Activated T-cell treated with anti-CD3 and anti-CD28 coated beads, Interleukin-2, amount 50 U/mL, for 48 hours (primary cell): ENCODE measurements at places on chromosomes 6 and 20.

GRCh38 chr6:147287869-147288271 is 83.7 kb downstream of the STXBP5 start:
- no peak for DNase-seq

GRCh38 chr6:151065027-151065815 is 174.5 kb upstream of the AKAP12 start:
- no peak for DNase-seq

GRCh38 chr6:120272038-120272437 is 922.5 kb upstream of the MAN1A1 start:
- no peak for DNase-seq

- DNase-seq = no peak
These were observed 26.2 kb downstream of the BCAS1 start for GRCh38 chr20:54044156-54044555.

GRCh38 chr6:15849395-15849794 is 186.6 kb upstream of the DTNBP1 start:
- DNase-seq = no peak

- no peak for DNase-seq
These were observed 256.2 kb upstream of the MANEA start for GRCh38 chr6:95321126-95321525.

GRCh38 chr20:41956338-41957074 is 338.3 kb upstream of the CHD6 start:
- no peak for DNase-seq

DNA sequence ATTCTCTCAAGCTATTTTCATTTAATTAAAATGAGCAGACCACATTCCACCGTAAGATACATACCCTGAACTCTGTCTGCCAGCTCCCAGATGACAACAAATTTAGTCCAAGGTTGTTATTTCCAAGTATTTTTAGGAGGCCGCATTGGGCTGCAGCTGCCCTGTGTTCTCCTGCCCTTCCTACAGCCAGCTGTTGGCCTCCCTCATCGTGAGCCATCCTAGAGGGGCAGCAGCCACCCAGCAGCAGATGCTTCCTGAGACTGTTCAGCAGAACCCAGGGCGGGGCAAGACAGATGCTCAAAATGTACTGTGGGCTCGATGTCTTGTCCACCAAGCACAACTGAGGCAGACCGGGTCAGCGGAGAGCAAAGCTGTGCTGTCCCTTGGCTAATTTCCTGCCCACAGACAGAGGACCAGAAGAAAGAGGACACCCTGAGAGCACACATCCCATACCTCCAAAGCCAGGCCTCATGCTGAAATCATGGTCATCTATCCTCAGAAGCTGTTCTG is 16.4 kb downstream of the GABRR1 start:
- DNase-seq = no peak

DNA sequence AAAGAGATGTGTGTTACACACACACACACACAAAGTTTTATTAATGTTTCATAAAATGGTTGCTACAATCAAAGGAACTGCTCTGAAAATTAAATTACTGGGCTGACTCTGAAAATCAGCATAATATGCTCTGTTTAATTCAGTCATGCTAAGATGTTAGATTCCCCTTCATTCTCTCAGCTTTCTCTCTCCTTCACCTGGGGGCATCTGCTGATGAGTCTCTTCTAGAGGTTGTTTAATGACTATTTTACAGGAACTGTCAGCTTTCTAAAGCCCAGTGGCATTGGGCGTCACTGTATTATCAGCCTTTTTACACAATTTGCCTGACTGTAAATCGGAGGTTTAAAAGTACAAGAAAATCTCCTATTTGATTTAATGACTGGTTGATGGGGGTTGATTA is 559.7 kb upstream of the POU3F2 start:
- DNase-seq = no peak

- peak; percentile 61 for DNase-seq
These were observed 13.6 kb downstream of the TRAPPC3L start for GRCh38 chr6:116531675-116532570.

- DNase-seq = no peak
These were observed 91.3 kb downstream of the VEGFA start for GRCh38 chr6:43861212-43861894.

GRCh38 chr6:137426007-137426689 is 68.0 kb downstream of the OLIG3 start:
- DNase-seq = no peak

- DNase-seq = no peak
These were observed 432.8 kb downstream of the GJA1 start for GRCh38 chr6:121868206-121868605.

DNA sequence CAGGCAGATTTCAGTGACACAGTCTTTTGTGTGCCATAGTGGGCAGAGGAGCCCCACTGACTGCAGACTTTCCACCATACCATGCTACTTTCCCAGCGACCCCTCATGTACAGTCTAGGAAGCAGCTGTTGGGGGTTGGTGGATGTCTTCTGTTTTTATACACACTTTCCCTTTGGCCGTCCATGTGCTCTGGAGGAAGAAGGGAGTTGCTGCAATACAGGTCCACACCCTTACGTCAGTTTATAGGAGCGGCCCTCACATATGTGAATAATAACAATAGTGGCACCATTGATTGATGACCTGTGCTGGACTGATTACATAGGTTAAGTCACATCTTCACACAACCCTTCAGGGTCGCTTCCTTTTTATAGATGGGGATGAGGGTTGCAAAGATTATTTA is 17.5 kb upstream of the CCN2 start:
- no peak for DNase-seq

DNA sequence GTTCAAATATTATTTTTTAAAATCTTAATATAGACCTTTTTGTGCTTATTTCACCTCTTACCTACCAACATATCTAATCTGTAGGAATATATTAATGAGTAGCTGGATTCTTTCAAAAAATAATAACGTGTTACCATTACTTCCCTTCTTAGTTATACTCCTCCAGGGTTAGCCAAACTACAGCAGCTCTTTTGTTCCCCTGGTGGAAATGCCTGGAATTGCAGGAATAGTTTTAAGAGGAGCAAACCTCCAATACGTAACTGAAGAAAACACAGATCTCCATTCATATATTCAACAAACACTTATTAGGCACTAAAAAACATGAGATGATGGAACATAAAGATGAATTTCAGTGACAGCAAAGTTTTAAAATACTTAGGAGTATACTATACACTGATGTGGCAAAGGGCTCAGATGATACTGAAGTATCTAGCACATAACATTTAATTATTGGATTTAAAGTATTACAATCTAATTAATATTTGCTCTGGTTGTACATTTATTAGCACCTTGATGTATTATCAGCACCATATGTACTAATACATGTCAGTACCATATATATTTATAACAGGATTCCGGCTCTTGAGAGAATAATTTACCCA is 78.3 kb downstream of the TBX18 start:
- no peak for DNase-seq

- DNase-seq = no peak
These were observed 165.9 kb downstream of the PTPRT start for GRCh38 chr20:43023836-43024235.

DNA sequence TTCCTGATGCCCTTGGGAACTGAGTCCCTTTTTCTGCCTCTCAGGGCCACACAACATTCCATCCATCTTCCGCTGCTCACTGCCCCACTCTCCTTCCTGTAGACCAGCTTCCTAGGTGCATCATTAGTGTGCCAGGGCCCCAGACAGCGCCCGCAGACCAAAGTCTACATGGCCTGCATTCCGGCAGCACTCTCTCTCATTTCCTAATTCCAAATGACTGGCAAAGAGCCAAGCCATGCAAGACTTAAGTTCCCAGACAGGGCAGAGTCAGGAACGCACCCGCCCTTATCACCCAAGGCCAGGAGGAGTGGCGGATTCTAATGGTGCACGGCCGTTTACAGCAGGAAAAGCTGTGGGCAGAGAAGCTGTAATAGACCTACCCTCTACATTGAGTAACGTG is 159.8 kb upstream of the ARID1B start:
- no peak for DNase-seq

GRCh38 chr6:152089992-152090391 is 282.5 kb downstream of the ESR1 start:
- no peak for DNase-seq

DNA sequence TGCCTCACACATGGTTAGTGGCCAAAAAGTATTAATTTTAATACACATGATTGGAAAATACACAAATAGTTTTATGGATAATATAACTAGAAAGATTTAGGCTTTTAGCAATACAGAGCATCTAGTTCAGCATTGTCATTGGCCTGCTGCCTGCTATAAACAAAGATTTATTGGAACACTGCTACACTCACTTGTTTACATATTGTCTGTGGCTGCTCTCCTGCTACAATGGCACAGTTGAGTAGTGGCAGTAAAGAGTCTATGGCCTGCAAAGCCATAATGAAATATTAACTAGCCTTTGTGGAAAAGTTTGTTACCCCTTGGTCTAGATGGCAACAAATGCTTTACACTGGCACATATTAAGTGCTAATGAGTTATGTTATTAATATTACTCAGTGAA is 37.8 kb downstream of the ZNF451 start:
- DNase-seq = no peak

- DNase-seq = peak; percentile 68
These were observed 838 bp downstream of the TNFAIP3 start for GRCh38 chr6:137867685-137868509.

GRCh38 chr6:13907001-13907350 is 17.8 kb upstream of the RNF182 start:
- DNase-seq = no peak

DNA sequence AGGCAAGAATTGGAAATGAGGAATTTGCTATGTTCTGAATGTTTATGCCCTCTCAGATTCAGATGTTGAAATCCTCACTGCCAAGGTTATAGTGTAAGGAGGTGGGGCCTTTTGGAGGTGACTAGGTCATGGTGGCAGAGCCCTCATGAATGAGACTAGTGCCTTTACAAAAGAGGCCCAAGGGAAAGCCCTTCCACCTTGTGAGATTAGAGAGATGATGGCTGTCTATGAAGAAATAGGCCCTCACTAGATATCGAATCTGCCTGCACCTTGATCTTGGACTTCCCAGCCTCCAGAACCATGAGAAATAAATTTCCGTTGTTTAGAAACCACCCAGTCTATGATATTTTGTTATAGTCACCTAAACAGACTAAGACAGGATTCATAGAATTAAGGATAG is 10.4 kb downstream of the ASIP start:
- no peak for DNase-seq

DNA sequence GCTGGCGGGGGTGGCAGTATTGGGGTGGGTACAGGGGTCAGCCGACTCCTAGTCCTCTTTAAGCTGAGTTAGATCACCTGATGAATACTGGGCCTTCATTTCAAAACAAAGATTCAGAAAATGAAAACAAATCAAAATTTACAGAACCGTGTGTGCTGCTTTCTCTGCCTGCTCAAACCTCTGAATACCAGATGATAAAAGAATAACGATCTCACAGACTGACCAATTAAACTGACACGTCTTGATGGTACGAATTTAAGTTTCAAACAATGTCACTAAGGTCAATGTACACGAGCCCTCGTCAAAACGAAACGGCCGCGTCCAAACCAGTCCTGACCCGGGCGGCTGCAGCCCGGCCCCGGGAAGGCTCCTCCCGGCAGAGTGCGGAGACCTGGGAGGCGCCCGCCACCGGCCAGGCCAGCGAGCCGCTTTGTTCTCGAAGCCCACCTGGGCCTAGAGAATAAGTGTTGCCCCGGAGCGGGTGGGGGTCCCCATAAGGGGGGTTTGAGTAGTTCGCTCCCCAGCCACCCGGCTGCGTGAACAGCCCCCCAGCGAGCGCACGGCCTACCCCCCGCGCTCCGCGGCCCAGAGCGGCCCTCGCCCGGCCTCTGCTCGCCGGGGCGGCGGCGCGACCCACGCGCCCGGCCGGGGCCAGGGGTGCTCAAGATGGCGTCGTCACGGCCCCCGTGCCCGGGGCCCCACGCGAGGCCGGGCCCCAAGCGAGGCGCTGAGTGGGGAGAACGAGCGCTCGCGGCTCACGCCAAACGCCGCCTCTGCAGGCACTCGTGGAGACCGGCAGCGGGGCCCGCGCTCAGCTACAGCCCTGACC is 728 bp downstream of the PSMA7 start:
- no peak for DNase-seq

DNA sequence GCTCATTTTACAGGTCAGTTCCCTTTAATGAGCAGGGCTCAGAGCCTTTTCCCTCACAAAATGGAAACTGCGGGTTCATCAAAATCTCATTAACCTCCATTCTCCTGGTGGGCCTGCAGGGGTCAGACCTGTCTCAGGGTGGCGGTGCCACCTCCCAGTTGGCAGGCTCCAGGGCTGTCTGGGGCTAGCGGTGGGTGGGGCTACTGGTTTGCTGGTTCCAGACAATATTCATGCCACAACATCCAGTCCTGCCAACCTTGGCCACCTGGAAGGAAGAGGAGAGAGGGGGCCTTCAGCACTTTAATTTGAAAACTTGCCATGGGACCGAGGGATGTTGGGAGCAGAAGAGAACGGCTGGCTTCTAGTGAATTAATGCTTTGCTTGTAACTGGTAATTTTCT is 41.9 kb upstream of the CTNNBL1 start:
- DNase-seq = peak; percentile 55

DNA sequence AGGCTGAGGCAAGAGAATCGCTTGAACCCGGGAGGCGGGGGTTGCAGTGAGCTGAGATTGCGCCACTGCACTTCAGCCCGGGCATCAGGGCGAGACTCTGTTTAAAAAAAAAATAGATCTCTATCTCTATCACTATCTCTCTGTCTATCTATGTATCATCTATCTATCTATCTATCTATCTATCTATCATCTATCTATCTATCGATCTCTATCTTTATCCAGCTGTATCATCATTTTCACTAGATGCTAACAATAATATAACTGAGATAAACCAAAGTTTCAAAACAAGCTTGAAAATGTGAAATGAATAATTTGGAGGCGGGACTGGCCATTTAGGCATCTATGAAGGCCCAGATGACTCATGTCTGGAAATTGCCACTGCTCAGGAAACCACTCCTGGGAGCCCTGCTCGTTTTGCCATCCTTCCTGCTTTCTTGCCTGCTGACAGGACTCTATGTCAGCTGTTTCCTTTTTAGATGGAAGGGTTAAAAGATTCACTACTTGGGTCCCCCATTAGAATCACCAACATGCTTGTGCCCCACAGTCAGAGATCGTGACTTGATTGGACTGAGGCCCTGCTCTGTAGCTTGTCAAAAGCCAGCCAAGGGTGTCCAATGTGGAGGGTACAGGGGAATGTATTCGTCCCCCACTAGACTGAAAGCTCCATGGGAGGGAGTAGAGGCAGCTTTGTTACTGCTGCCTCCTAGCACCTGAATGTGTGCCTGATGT is 61.7 kb downstream of the UTRN start:
- DNase-seq = no peak

GRCh38 chr6:12537389-12537788 is 179.2 kb upstream of the PHACTR1 start:
- no peak for DNase-seq

GRCh38 chr20:32231847-32232246 is 24.2 kb downstream of the POFUT1 start:
- peak; percentile 64 for DNase-seq

DNA sequence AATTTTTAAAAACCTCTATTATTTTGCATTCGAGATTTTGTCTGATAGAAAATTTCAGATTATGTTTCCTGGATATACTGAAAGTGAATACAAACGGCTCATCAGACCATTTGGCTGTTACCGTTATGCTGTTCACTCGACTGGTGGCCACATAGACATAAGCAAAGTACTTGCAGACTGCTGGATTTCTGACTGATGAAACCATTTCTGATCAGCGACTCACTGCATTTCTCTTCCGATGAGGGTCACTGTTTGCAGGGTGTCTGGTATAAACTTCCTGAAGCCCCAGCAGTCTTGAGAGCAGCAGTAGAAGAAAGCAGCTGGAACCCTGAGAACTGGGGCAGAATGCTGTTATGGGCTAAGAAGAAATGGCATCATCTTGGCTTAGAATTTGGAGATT is 17.7 kb downstream of the SNX9 start:
- no peak for DNase-seq

GRCh38 chr20:20480126-20480525 is 112.2 kb downstream of the INSM1 start:
- DNase-seq = no peak
